ENCODE measurements at places on chromosomes 2 and 18. TPM values are rescaled to one million over a fixed set of nuclear protein-coding genes. Genes with fewer than 3 reads are reported as not detected.

GRCh38 chr18:10057401-10057893 is 143.6 kb downstream of the VAPA start:
- DNase-seq = no peak

FAM161A gene
- polyA plus RNA-seq = 1.1 TPM

GRCh38 chr2:130836501-130837174 is at the start of gene ARHGEF4:
Gene ARHGEF4, plus strand, starts transcription at chr2:130836914. Its CDS starts 40 bp downstream, at chr2:130836954.
- DNase-seq = no peak

LYG2 gene
- polyA plus RNA-seq = not detected

DNA sequence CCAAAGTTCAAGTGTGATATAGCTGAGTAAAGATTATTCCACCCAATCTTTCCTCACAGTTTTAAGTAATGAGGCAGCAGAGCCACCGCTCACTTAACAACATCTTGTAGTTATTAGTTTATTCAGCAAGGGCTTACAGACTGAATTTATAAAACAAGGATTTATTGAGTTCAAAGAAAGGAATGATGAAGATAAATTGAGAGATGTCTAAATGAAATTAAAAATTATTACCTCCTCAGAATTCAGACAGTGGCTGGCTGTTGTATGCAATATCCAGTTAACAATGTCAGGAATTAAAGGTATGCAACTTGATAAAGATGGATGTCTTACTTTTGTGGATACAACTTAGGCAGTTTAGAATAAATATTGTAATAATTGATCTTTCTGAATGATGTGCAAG is 927.3 kb upstream of the CDH2 start:
- no peak for DNase-seq

GRCh38 chr2:108257757-108258331 is 18.1 kb downstream of the SULT1C3 start:
- no peak for DNase-seq

PDCL3 gene
- polyA plus RNA-seq = 24.1 TPM

DNA sequence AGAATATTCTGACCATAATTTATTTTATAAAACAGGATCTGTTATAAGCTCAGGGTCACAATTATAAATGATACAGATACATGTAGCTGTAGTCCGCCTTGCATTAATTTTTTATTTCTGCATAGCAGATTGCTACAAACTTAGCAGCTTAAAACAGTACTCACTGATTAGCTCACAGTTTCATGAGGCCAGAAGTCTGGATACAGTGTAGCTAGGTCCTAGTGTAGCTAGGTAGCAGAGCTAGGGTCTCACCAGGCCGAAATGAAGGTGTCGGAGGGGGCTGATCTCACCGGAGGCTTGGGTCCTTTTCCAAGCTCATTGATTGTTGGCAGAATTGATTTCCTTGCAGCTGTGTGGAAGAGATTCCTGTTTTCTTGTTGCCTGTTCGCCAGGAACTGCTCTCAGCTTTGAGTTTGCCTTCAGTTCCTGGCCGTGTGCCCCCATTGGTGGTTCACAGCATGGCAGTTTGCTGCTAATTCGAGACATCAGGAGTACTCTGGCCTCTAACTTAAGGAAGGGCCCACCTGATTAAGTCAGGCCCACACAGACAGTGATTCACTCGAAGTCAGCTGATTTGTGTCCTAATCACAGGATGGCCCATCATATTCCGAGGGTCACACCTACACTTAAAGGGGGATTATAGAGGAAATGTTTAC is 18.4 kb downstream of the NAPG start:
- DNase-seq = no peak

GRCh38 chr2:164794016-164794415 is 47.6 kb downstream of the COBLL1 start:
- no peak for DNase-seq

GRCh38 chr2:37911296-37911873 is 13.7 kb upstream of the RMDN2 start:
- DNase-seq = no peak

GRCh38 chr2:66366619-66367018 is 68.3 kb upstream of the MEIS1 start:
- no peak for DNase-seq

PSMA8 gene
- polyA plus RNA-seq = not detected

GRCh38 chr2:135984199-135985017 is 1.0 kb downstream of the DARS1 start:
- DNase-seq = no peak
